ENCODE measurements at places on chromosomes 12 and 14. TPM values are rescaled to one million over a fixed set of nuclear protein-coding genes. Genes with fewer than 3 reads are reported as not detected.

Gene B4GALNT3
- total RNA-seq = 0.23 TPM

Gene INHBE
- 7.4 TPM for total RNA-seq

Gene MUCL1
- total RNA-seq = not detected

Gene NINJ2
- total RNA-seq = not detected

Gene SPTSSA
- 9.8 TPM for total RNA-seq

Measured in smooth muscle cell of the umbilical artery (primary cell).